Naive thymus-derived CD4-positive, alpha-beta T cell (primary cell): ENCODE measurements at places on chromosomes 13 and 19. TPM values are rescaled to one million over a fixed set of nuclear protein-coding genes. Genes with fewer than 3 reads are reported as not detected.

The CCL25 gene
- not detected for total RNA-seq

The FCAR gene
- total RNA-seq: not detected

The FFAR1 gene
- total RNA-seq: not detected

The OR7D2 gene
- not detected for total RNA-seq

The PTH2 gene
- total RNA-seq: not detected in 2 replicates

The TEX26 gene
- not detected for total RNA-seq

The TNFRSF19 gene
- total RNA-seq: 0.10 TPM

The ANO8 gene
- total RNA-seq: 15.6 TPM

The MIR17HG gene
- 13.2 TPM for total RNA-seq

The ADGRE2 gene
- total RNA-seq: 0.62 TPM

The KIR3DL2 gene
- not detected for total RNA-seq

The KLK14 gene
- total RNA-seq: 0.66 TPM

The URAD gene
- total RNA-seq: not detected

DNA sequence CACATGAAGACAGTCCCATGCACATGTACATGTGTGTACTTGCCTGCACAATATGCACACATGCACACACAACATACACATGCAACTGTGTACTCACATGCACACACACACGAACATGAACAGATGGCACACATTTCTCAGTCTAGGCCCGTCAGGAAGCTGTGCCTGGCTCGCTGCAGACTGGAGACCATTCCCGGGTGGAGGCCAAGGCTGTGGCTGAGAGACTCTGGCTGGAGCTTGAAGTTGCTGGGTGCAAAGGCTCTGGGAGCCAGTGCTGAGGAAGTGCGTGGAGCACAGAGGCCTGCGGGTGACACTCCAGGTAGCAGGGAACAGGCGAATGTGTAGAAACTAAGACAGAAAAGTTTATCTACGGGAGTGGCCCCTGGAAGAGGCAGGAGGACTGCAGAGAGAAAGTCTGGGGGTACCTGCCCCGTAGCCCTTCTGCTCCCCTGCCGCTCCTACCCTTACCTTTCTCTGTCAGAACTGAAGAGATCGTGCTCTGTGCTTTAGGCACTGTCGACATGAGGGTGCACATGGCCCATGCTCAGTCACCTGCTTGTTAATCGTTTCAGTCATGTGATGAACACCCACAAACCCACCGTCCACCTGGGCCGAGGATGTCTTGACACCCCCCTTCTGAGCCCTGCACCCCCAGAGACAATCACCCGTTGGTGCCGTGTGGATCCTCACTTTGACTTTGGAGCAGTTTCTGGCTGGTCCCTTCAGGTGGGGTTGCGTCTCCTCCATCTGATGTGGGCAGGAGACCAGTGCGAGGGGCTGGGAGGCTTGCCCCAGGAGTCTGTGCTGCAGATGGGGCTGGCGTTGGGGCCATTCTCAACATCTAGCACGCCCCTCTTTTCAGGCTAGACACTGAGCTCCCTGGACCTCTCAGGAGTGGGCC is 69.4 kb downstream of the TEX29 start:
- no peak for DNase-seq

DNA sequence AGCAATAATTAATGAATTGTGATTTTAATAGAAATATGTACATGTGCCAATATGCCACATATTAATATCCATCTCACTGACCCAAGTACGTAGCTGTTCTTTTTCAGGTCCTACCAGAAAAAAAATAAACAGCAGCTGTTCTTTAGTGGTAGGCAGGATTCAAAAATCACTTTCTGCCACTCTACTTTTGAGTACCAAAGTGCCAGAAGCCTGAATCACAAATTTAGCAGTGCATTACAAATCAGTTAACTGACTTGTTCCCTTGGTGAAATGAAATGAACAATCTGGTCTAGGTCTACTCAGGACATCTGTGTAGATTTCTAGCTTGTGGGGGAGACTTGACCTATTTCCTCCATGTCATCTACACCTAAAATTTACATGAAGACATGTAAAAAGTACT is 775.5 kb upstream of the GPC6 start:
- no peak for DNase-seq

DNA sequence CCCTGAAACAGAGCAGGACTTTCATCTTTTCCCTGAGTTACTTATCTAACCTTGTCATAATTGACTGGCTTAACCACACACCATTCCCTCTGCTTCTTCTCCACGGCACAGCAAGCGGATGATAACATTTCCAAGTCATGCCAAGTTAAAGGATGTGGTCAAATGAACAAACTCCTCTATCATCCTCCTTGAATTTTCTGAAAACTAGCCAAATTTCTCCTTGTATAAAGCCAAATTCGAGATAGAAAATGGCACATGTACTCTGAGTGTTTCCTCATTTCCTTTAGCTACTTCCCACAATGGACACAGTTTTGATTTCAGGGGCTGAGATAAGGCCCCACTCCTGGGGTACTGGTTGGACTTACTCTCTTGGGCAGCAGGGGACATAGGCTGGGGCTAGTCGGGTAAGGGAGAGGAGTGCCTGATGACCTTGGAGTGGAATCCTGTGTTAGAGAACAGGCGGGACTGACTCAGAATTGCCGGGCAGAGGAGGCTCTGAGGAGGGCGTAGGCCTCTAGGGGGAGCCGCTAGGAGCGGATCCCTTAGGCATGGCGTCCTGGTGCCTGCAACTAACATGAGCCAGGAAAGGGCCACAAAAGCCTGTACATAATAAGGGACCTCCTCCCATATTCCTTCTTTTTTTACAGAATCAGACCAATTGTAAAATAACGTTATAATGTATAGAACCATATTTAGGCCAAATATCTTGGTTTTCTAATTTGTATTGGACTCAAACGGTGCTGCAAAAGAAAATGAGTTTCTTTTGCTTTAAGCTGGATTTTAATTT is 20.3 kb upstream of the TMTC4 start:
- no peak for DNase-seq

- no peak for DNase-seq
These were observed 360.4 kb downstream of the KLF5 start for GRCh38 chr13:73419186-73419585.

DNA sequence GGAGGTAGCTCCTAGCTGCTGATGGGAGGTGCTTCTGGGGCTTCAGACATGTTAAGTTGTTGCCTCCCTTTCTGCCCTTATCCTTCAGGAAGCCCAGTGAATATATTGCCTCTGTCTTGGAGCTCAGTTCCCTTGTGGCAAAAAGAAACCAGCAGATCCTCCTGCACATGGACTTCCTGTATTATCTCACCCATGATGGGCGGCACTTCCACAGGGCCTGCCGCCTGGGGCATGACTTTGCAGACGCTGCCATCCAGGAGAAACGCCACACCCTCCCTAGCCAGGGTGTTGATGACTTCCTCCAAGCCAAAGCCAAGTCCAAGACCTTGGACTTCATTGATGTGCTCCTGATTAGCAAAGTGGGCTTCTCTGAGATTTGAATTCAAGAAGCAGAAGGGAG is 6.0 kb upstream of the CYP4F12 start:
- no peak for DNase-seq

DNA sequence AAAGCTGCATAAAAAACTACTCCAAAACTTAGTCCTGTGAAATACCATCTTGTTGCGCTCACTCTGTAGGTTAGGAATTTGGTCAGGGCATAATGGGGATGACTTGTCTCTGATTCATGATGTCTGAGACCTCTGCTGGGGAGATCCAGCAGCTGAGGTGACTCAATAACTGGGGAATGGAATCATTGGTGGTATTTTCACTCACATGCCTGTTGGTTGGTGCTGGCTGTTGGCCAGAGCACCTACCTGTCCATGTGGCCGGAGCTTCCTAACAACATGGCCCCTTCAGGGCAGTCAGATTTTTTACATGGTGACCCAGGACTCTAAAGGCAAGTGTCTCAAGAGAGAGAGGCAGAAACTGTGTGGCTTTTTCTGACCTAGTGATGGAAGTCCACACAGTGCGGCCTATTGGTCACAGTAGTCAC is 7.4 kb upstream of the ESD start:
- DNase-seq: no peak

DNA sequence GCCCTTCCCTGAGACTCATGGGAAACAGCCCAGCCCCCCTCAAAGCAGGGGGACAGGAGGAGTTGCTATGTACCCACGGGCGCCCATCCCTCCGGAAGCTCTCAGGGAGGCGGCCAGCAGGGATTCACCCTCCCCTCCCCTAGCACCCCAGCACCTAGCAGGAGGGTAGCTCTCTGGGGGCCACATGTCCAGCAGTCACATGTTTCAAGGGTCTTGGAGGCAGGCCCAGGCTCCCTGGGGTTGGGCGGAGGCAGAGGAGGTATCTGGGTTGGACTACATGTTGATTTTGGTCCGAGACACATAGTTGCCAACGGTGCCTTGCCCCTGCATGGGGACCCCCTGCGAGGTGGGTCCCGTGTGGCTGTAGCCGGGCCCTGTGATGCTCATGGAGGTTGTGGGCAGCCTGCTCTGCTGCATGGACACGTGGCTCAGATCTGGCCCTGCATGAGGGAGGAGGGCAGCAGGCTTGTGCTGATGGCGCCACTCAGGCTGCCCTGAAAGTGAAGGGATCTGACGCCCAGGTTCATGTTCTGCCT is 7.0 kb upstream of the RNF6 start:
- DNase-seq: no peak

DNA sequence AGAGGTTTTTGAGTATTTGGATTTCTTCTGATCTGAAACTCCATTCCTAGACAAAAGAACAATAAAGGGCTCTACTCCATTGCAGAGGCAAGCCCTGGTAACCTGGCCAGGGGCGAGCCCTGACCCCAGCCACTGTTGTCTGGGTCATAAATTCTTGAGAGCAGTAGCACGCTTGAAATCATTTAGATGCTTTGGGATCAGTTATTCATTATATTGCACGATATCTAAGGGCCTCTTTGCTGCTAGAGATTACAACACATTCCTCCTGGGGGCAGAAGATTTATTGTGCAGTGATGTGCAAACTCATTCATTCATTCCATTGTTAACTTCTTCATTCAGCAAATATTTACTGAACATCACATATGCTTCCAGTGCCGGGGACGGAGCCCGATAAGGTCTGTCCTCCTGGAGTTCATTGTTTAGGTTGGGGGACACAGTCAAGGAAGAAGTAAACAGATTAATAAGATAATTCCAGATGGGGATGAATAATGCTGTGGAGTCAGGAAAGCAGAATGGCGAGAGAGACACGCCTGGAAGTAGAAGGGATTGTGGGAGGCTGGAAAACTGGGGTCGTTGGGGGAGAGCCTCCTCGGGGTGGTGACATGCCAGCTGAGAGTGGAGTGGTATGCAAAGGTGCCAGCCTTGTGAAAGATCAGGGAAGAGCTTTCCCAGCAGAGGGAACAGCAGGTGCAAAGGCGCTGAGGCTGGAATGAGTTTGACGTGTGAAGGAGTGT is 34.9 kb downstream of the SIPA1L3 start:
- DNase-seq: no peak

DNA sequence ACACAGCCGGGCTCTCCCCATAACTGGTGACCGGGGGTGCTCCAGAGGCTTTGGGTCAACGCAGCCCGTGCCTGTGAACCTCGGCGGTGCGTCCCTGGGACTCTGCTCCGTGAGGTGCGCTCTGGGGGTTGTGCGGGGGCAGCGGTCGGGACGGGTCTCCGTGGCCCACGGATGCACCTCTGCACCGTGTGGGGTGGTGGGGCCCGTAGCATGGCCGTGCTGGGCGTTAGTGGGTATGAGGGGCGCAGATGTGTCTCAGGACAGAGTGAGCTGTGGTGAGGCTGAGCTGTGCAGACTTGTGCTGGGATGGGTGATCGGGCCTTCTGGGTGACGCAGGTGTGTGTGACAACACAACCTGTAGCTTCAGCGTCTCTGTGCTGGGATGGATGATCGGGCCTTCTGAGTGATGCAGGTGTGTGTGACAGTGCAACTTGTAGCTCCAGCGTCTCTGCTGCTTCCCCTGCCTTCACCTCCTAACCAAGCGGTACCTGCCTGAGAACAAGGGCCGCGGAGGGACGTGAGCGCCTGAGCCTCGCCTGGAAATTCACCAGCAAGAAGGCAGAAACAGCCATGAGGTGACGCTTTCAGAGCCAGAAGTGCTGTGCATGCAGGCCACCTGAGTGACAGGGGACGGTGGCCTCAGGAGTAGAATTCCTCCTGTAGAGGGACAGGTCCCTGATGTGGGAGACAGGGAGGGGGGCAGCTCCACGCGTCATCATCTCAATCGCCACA is 599 bp downstream of the ZNF331 start:
- DNase-seq: no peak

- DNase-seq: no peak
These were observed 95.6 kb downstream of the TSHZ3 start for GRCh38 chr19:31253526-31254179.

GRCh38 chr19:39832341-39833083 is 1.4 kb downstream of the DYRK1B start:
- no peak for DNase-seq

DNA sequence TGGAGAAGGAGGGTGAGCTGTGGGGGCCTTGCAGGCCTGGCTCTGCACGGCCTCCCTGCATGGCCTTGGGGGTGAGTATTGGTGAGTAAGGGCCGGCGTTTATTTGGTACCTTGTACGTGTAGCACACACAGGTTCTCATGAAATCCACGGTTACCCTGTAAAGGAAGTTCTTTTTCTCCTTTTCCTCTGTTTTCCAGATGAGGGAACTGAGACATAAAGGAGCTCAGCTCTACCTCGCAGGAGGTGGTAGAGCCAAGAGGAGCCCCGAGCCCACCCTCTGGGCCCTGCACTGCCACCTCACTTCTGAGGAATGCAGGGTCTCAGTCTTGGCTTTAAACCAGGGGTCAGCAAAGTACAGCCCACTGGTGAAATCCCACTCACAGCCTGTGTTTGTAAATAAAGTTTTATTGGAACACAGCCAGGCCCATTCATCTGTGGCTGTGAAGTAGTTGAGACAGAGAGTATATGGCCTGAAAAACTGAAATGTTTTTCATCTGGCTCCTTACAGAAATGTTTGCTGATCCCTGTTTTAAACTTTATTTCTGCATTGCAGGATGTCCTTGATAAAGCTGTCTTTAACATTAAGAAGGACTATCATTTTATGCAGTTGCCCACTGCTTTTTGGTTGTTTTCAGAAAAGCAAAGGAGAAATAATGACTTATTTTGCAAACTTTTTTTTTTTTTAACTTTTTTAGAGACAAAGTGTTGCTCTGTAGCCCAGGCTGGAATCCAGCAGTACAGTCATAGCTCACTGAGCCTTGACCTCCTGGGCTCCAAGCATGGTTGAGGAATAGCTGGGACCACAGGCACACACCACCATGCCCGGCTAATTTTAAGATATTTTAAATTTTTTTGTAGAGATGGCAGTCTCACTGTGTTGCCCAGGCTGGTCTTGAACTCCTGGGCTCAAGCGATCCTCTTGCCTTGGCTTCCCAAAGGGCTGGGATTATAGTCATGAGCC is 6.4 kb downstream of the EPN1 start:
- no peak for DNase-seq
